ENCODE measurements at places on chromosomes 11 and 22.

DNA sequence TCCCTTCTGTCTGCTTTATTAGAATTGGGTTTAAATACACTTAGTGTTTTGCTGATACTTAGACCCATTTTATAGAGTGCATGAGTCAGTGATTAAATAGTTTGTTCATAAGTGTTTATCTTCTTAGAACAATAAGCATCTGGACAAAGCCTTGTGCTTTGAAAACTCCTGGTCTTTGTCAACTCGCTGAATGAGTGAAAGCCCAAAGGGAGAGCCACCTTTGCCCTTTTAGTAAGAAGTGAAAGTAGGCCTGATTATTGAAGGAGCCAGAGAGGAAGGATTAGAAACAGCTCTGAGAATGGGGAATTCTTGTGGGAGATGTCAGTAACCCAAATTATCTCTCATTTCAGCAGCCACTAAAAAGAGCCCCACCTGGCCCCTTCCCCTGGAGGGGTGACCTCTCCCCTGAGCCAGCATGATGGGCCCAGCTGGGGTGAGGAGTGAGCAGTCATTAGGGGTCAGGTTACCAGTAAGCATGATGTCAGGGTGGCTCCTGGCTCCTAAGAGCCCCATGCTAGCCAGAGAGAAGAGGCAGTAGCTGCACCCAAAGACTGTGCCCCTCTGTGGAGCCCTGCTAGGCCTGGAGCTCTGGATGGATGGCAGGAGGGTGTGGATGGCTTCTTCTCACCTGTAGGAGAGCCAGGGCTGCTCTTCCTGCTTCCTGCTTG is 125.1 kb upstream of the E2F8 start:
- DNase-seq, result peak; percentile 48

GRCh38 chr11:95698676-95699557 is 90.7 kb downstream of the FAM76B start:
- no peak for DNase-seq

DNA sequence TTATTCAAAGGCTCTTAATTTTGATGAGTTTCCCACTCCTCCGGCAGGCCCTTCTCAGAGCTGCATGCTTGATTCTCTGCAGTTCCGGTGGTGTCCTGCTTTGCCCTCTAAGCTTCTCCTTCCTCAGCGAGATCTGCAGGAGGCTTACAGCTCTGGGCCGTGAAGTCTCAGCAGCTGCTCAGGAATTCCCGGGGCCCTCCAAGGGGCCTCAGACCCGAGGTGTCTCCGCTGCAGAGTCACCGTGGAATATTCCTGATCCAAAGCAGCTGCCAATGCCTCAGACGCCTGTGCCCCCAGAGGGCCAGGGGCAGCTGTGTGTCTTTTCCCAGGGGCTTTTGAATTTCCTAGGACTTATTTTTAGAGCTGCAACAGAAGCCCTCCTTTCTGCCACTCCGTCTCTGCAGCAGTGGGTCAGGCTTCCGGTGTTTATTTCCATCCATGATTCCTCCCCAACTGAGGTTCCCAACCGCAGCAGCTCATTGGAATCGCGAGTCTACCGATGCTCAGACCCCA is 37.2 kb downstream of the RPS6KA4 start:
- DNase-seq, result no peak

GRCh38 chr11:119081682-119082260 is 2.9 kb upstream of the HMBS start:
- DNase-seq, result no peak

DNA sequence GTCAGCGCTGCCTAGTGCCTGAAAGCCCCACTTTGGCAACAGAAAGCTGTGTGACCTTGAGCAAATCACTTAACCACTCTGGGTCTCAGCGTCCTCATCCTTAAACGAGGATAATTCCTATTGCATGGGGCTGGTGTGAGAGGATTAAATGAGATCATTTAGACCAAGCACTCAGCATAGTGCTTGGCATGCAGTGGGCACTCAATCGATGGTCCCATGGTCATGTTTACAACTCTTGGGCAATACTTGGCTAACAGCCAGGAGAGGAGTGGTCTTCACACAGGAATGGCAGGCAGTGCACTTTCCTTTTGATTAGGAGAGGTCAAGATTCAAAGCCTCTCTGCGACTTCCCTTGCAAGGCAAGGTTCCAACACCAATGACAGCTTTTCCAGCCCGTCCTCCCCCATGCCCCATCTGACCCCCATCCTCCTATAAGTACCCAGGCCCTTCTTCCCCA is 14.1 kb downstream of the TNKS1BP1 start:
- DNase-seq, result no peak

DNA sequence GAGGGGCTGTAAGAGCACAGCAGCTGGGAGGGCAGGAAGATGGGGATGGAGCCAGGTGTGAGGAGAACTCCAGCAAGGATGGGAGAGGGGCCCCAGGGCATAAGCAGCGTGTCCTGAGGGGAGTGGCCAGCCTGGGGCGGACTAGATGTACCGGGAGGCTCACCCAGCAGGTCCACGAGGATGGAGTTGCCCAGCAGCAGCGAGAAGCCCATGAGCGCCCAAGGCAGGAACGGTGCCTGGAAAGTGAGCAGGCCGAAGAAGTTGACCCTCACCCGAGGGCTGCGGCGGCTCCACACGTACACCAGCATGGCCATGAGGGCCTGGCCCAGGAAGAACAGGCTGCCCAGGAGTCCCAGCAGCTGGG is 1.3 kb downstream of the DERL3 start:
- no peak for DNase-seq

- DNase-seq, result peak; percentile 57
Measured at GRCh38 chr11:73570415-73571114, 27.3 kb downstream of the FAM168A start.

DNA sequence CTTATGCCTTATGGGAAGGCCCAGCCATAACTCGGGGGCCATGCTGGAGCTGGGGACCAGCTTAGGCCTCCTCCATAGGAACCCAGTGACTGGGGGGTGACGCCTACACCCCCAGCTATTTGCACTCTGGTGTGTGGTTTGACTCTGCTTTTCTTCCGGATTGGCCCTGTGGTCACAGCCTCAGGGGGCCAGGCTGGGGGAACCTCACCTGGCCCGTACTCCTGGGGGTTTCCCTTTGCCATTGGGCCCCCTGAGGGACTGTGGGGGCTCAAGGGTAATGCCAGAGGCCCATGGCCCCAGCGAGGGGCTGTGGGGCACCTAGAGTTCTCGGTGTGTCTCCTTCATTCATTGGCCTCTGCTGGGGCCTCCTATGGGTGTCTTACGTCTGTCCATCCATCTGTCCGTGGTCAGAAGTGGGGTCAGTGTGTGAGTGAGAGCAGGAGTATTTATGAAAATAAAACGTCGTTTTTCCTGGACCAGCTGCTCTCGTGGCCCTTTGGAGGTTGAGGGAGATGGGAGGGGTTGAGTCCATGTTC is 6.3 kb upstream of the SH3BP1 start:
- no peak for DNase-seq

DNA sequence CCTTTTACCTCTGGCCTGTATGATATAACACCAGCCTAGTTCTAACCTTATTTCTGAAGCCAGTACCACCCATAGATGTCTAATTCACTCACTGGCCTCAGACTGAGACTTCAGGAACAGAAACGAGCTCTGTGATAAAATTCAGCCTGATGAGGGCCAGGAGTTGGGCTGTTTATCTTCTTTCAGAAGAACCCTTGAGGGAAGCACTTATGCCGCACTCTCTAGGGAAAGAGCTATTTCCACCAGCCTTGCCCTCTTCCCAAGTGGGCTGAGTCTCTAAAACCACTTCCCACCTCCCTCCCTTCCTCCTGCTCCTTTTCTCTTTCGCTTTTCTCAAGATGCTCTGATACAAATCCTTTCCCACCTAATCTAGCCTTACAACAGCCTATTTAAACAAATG is 2.0 kb upstream of the OR52B4 start:
- no peak for DNase-seq

All from HCEC 1CT (cell line).